ENCODE measurements at places on chromosomes 5 and 9. TPM values are rescaled to one million over a fixed set of nuclear protein-coding genes. Genes with fewer than 3 reads are reported as not detected.

TRPM3 gene
- total RNA-seq = not detected

NDUFA8 gene
- 70.4 TPM for total RNA-seq

DNA sequence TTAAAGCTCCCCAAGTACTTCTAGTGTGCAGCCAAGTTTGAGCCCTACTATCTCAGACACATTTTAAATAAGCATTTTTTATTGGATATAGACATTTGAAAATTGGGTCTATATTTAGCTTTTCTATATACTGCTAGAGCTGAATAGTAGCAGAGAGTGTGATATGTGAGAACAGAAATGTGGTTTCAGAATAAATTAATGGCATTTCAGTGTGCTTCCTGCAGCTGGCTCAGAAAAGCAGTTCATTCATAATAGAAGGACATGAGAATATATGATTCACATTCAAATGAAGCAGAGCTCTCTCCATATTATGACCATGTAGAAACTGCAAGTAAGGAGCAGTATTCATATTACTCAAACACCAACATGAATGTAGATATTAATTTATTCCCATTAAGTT, 464.0 kb downstream of the PTPRD start:
- DNase-seq = no peak

OLFM1 gene
- total RNA-seq = 0.07 TPM

GRCh38 chr9:75754080-75754479, 136.4 kb upstream of the PCSK5 start:
- no peak for DNase-seq

GRCh38 chr9:124259158-124259808, 1.5 kb downstream of the NEK6 start:
- DNase-seq = peak; percentile 72

GRCh38 chr9:100063185-100063584, 35.6 kb downstream of the ERP44 start:
- no peak for DNase-seq

DNA sequence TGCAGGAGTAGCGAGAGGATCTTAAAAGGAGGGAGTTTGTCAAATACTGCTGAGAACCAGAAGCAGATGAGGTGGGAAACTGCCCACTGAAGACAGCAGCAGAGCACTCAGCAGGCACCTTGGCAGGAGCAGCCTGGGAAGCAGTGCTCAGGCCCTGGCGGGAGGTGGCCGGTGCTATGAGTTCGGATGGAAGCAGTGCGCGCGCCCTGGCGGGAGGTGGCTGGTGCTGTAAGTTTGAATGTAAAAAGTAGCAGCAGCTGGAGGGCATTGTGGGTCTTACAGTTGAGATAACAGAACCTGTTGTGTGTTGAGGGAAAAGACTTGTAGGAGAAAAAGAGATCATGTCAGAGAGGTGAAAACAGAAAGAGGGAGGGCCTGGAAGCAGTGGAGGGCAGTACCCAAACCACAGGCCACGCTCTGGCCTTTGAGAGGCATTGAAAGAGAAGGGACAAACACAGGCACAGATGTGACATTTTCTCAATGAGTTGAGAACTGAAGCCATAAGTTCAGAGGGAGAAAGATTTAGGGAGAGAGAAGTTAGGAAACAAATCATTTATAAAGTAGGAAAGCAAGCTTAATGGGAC, 130.9 kb downstream of the ERCC6L2 start:
- no peak for DNase-seq

- no peak for DNase-seq
These were observed 27.6 kb downstream of the ZNF462 start for GRCh38 chr9:106890608-106891007.

DNA sequence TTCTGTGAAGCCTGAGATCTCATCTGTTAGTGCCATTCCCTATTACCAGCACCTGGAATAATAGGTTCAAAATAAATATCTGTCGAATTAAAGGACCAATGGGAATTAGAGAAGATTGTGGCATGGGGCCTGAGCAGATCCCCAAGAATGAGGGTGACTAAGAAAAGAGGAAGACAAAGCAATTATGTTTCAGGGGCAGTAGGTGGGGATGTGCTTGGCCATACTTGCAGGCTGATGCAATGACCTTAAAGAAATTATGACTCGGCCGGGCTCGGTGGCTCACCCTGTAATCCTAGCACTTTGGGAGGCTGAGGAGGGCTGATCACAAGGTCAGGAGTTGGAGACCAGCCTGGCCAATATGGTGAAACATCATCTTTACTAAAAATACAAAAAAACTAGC, 562.8 kb downstream of the PTPRD start:
- peak; percentile 42 for DNase-seq

GCNT4 gene
- total RNA-seq = 2.3 TPM

LECT2 gene
- not detected for total RNA-seq

DNA sequence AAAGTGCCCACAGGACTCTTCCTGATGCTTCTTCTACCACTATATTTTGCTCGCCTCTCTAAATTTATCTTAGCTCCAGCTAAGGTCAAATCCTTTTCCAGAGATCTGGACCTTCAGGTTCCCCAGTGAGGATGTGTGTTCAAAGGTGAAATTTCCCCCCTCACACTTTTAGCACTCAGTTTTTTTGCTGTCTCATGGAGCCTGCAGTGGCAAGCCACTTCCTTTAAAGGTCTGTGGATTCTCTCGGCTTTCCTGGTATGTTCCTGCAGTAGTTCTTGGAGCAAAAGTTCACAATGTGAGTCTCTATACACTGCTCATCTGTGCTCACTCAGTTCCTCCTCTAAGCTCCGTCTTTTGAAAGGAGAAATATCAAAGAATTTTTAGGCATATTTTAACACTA, 181.4 kb downstream of the LURAP1L start:
- no peak for DNase-seq

DNA sequence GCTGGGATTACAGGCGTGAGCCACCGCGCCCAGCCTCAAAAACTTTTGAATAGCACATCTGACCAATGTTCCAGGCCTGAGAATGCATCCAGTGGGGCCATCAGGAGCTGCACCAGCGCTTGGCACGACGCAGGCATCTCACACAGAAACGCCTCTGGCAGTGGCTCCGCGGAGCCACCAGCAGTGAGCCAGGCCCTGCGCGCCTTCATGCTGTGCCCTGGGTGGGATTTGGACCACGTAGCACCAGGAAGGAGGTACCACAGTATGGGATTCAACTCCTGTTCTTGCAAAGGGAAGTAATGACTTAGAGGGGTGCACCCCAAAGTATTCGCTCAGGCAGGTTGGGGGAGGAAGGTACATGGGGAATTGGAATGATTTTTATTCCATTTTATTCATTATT, 3.0 kb downstream of the CCDC187 start:
- DNase-seq = no peak

RAI14 gene
- 37.8 TPM for total RNA-seq

IFNA13 gene
- not detected for total RNA-seq

DNA sequence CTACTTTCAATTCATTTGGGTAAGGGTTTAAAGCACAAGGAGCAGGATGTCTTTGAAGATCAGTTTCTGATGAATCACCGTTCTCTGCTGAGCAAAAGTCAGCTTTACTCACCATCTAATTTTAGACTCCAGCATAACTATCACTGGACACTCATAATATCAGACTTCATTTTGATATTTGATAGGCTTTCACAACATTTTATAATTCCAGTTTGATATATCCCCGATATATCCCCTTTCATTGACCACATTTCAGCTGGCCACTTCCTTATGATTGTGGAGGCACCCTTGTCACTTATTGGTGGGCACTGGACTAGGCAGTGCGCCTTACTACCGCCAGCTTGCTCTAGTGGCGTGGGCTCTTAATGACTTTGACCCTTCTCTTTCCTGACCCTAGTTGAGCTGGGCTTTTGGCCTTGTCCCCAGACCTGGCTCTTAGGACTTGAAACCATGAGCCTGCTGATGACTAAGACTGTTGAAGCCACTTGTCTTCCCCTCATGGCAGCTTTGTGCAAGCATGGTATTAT, 46.8 kb downstream of the CYSTM1 start:
- peak; percentile 77 for DNase-seq

PCDHGA2 gene
- total RNA-seq = 0.10 TPM

C9orf153 gene
- total RNA-seq = 0.28 TPM

DNA sequence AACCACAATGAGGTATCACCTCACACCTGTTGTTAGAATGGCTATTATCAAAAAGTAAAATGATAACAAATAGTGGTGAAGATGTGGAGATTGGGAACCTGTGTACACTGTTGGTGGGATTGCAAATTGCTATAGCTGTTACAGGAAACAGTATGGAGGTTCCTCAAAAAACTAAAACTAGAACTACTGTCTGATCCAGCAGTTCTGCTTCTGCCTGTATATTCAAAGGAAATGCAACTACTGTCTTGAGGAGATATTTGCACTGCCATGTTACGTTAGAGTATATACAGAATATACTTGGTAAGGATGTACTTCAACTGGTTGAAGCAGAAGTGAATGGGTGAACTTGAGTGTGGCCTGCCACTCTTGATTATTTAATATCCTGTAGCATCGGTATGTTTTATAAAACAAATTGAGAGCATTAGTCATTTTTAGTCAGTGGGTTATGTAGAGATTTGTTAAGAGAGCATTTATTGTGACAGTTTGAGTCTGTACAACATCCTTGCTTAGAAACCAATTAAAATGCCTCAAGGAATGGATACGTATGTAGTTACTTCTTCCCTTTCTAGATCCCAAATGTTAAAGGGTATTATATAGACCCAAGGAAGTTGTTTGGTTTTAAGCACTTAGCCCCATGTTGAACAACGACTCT, 37.5 kb downstream of the ZCCHC7 start:
- DNase-seq = no peak

PLPP7 gene
- not detected for total RNA-seq

OGN gene
- total RNA-seq = not detected

DNA sequence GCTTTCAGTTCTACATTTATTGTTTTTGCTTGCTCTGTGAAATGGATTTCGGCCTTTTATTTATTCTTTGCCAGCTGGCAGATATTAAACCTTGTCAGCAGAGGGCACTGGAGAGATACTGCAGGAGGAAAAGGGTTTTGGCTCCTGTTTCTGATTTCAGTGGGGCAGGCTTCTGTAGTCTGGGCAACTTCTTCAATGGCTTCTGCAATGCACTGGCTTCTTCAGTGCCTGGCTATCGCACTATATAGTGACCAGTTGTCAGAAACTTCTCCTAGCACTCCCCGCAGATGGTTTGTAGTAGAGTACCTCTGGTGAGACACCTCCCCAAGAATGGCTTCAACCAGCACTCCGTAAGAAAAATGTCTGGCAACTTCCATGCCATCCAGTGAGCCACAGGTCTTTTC, 3.2 kb upstream of the NFX1 start:
- DNase-seq = peak; percentile 48
